ENCODE measurements at places on chromosomes 1 and 21.

DNA sequence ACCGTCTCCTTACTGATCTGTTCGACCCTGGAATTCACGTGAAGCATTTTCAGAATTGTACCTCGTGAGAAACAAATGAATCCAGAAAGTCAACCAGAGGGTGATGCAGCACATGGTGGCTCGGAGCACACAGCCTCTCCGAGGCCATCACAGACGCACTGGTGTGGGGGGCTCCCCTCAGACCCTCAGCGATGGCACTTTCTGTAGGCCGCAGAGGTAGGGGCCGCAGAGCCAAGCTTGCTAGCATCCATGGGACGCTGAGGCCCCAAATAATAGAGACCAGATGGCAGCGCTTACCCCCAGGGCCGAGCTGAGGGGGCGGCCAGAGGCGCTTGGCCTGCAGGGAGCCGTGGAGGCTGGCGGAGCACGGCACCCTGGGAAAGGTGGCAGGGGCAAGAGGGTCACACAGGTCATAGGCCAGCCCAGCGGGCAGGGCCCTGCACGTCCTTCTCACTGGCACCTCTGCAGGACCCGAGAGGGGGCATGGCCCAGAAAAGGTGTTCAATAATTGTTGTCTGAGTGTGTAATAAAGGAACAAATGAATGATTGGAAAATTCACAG lies 28.1 kb upstream of the COL6A2 start:
- no peak for DNase-seq

DNA sequence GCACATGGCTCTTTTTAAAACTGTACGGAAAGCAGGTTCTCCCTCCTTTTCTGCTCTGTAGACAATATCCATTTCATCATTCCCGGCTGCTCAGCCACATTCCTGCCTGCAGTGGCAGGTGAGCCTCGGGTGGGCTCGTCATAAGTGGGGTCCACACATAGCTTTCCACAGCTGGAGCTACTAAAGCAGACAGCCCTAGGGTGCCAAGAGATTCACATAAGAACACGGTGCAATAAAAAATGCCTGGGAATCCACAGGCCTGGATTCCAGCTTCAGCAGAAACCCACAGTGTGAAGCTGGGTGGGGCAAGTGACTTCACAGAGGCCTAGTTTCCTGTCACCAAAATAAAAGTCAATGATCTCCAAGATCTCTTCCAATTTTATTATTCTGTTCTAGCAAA lies 96.4 kb downstream of the MIS18A start:
- DNase-seq: no peak

GRCh38 chr1:10170239-10170574 lies 40.2 kb upstream of the KIF1B start:
- no peak for DNase-seq

DNA sequence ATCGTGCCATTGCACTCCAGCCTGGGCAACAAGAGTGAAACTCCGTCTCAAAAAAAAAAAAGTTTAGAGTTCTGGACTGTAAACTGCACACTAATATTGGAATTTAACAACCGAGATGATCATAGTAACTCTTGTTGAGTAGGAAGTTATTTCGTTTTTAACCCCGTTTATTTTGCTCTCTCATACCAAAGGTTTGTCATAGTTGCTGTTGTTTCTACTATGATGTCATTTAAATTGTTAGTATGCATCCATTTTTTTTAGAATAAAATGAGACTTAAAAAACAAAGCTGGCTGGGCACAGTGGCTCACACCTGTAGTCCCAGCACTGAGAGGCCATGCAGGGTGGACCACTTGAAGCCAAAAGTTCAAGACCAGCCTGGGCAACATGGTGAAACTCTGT lies 49.3 kb downstream of the DOP1B start:
- no peak for DNase-seq

Measured in stimulated activated CD8-positive, alpha-beta memory T cell treated with anti-CD3 and anti-CD28 coated beads, Interleukin-2, amount 100 ng/mL, for 1 hour (primary cell).